ENCODE measurements at places on chromosomes 3 and 15. TPM values are rescaled to one million over a fixed set of nuclear protein-coding genes. Genes with fewer than 3 reads are reported as not detected.
A peak's percentile ranks its signal among the peaks of the same experiment; 100 is the strongest.

LRRC28 gene
- total RNA-seq = 62.7 TPM

PML gene
- 80.2 TPM for total RNA-seq

TEX264 gene
- 22.3 TPM for total RNA-seq

- DNase-seq = no peak
- H3K36me3 ChIP-seq = no peaks in the 10 kb centered on the region
- H3K27me3 ChIP-seq = no peaks in the 10 kb centered on the region
- peaks cover 16% of the 10 kb centered on the region for H3K4me1 ChIP-seq
- no peak overlapping the region for H3K27ac ChIP-seq
Observed at GRCh38 chr3:194537732-194538247, 51.0 kb upstream of the ATP13A3 start.

- DNase-seq = no peak
- no peaks in the 10 kb centered on the region for H3K4me1 ChIP-seq
- H3K36me3 ChIP-seq = no peaks in the 10 kb centered on the region
- H3K27me3 ChIP-seq = no peaks in the 10 kb centered on the region
- H3K4me3 ChIP-seq = no peak overlapping the region
Observed at GRCh38 chr3:120224237-120224636, 60.8 kb downstream of the GPR156 start.

DNA sequence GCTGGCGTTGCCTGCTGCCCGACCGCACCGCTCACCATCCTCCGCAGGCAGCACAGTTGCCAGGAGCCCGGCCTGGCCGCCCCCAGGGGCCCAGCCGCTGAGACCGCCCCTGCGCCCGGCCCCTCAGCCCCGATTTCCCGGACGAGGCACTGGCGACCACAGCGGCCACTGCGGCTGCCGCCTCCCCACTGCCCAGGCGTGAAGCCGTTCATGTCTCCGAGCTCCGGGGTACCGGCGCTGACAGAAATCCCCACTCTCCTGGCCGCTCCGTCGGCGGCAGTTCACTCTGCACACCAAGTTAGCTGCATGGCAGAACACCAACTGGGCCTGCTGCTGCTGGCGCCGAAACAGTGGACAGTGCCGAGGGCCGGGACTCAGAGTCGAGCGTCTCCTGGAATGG is 8.5 kb downstream of the SELENOT start:
- H3K36me3 ChIP-seq = no peaks in the 10 kb centered on the region
- no peak overlapping the region for H3K4me3 ChIP-seq
- H3K27ac ChIP-seq = no peak overlapping the region
- no peaks in the 10 kb centered on the region for H3K27me3 ChIP-seq

- no peaks in the 10 kb centered on the region for H3K36me3 ChIP-seq
- no peak overlapping the region for H3K27ac ChIP-seq
- H3K27me3 ChIP-seq = no peaks in the 10 kb centered on the region
- no peak overlapping the region for H3K4me3 ChIP-seq
Observed at GRCh38 chr3:173676094-173676493, 278.6 kb downstream of the NLGN1 start.

- H3K27ac ChIP-seq = no peak overlapping the region
- no peak overlapping the region for H3K4me3 ChIP-seq
- H3K27me3 ChIP-seq = no peaks in the 10 kb centered on the region
Observed at GRCh38 chr3:100830931-100831330, 121.6 kb downstream of the TFG start.

- H3K4me3 ChIP-seq = no peak overlapping the region
- H3K4me1 ChIP-seq = no peaks in the 10 kb centered on the region
- no peak overlapping the region for H3K27ac ChIP-seq
- no peaks in the 10 kb centered on the region for H3K27me3 ChIP-seq
- no peak for DNase-seq
Observed at GRCh38 chr3:77906102-77906709, 866.3 kb downstream of the ROBO2 start.

- H3K36me3 ChIP-seq = no peaks in the 10 kb centered on the region
- no peaks in the 10 kb centered on the region for H3K4me1 ChIP-seq
- no peaks in the 10 kb centered on the region for H3K27me3 ChIP-seq
- H3K4me3 ChIP-seq = no peak overlapping the region
- DNase-seq = peak; percentile 19
Observed at GRCh38 chr15:42147431-42147735, 9.1 kb downstream of the PLA2G4F start.

DNA sequence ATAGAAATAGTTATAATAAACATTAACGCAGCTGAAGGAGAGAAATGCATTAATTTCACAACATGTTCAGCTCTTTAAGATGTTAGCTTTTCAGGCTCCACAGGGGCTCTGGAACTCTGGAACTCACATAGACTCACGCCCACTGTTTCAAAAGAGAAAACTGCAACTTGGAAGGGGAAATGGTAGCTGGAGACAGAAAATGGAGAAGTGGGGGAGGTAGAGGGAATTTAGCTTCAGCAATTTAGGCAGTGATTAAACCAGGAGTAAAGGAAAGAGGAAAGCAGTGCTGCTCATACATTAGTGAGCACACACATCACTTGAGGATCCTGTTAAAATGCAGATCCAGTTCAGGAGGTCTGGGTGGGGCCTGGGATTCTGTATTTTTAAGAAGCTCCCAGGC is 274.8 kb upstream of the TRIM42 start:
- H3K27ac ChIP-seq = no peak overlapping the region
- H3K27me3 ChIP-seq = no peaks in the 10 kb centered on the region
- DNase-seq = no peak
- H3K4me1 ChIP-seq = no peaks in the 10 kb centered on the region
- H3K36me3 ChIP-seq = no peaks in the 10 kb centered on the region
- no peak overlapping the region for H3K4me3 ChIP-seq
